ENCODE measurements at places on chromosomes 4 and X.
A peak's percentile ranks its signal among the peaks of the same experiment; 100 is the strongest.

GRCh38 chr4:4427121-4427870, 40.4 kb downstream of the NSG1 start:
- DNase-seq = no peak

- no peak for DNase-seq
These were observed 40.8 kb downstream of the CCNG2 start for GRCh38 chr4:77197831-77198230.

DNA sequence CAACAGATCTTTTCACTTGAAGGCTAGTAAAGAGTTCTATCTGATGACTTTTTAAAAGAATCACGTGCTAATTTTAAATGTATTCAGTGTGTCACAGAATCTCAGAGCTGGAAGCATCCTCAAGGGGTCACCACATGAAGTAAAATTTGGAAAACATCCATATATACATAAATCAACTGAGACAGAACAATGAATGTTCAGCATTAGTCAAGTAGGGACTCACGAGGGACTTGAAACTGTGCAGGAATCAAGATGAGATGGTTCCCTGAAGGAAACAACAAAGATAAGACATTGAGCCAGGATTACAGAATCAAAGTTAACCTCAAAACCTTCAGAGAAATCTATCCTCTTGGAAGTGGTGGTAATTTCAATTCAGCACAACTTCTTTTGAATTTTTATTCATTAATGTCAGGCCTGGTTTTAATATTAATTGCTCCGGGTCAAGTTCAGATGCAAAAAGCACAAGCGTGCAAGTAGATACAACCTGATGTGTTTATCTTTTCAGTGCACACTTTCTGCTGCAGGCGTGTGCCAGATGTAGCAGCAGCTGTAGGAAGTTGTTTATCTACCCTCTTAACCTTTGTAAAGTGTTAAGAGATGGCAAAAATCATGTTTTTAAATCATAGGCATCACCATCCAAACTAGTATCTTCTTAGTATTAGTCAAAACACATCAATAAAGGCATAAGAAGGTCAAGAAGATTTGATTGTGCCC, 87.7 kb upstream of the SRD5A3 start:
- DNase-seq = no peak

DNA sequence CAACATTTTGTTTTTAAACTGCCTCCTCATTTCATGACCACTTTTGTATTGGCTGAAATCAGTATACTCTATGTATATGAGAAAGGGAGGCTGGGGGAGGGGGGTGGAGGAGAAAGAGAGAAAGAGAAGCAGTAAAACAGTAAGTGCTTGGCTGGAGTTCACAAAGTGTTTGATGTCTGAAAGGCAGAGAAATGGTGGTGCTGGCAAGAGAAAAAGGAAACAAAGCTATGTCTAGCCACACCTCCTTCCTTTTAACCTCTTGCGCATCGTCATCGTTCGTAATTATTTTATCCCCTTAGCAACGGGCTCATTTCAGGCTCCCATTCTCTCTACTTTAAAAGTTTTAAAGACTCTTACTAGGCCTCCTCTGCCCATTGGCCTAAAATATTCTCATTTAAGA, 25.6 kb downstream of the RPA4 start:
- DNase-seq = no peak

DNA sequence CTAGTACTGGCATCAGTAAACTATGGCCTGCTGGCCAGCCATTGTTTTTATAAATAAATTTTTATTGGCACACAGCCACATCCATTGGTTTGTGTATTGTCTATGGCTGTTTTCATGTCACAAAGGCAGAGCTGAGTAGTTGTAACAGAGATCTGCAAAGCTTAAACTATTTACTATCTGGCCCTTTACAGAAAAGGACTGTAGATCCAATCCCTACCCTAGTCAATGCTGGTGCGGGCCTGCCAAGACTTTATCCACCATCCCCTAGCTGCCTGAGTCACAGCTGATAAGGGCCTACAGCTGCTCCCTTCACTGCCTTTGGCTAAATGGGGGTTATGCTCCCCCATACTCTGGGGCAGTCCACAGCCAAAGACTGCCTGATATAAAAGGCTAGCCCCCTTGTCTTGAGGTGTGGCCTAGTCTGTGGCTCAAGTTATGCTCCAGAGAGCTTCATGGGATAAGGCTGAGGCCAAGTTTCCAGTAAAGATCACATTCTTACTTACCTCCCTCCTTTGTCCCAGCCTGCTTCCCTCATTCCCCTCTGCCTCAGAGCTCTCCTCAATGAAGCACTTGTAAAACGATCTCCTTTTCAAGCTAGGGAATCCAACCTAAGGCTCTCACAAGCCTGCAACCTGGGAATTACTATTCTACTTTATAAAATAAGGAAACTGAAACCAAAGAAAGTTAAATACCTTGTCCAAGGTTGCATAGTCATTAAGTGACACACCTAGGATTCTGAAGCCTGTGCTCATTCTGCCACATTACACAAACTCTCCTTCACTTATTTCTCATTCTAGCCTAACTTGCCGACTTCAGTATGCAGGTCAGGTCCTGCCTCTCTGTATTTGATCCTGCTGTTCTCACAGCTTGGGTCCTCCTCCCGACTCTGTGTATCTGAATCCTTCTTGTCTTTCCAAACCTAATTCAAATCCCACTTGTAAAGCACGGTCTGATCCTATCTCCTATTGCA, 20.7 kb downstream of the ACE2 start:
- no peak for DNase-seq

DNA sequence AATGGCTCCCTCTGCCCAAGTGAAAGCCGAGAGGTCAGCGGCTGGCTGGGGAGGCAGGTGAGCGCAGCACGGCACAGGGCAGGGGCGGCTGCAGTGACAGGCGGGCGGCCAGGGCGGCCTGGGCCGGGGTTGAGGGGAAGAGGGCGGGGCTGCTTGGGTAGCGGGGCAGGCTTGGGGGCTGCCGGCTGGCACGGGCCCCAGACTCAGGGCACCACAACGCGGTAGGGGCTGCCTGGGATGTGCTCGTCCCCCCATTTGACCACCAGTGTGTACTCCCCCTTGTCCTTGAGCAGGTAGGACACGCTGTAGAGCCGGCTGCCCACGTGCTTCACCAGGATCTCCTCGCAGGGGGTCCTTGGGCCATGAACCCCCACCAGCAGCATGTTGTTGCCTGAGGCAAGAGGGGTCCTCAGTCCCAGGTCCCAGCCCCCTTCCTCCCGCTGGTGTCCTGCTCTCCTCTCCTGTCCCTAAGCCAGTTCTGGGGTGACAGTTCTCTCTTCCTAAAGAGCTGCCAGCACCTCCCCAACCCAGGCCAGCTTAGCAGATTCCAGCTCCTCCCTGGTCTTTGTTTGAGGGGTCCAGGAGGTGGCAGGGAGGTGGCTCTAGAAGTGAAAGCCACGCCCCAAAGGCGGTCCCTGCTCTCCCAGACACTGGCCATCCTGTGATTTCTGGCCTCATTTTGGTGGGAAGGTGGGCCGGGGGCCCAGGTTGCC, 25.6 kb downstream of the FLNA start:
- peak; percentile 18 for DNase-seq

DNA sequence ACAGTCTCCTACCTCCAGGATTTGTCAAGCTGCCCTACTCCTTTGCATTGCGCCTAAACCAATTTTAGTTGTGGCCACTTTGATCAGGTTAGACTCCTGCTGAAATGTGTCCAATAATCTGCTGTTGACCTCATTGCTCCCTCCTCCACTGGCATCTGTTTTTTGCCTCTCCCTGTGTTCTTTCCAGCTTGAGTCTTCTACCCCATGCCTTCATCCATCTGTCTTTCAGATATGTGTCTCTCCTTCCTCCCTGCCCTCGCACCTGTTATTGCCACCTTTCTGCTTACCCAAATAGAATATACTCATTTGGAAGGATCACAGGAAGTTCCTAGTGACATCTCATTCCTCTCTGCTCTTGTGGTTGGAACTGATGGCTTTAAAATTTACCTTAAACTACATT, 366.6 kb upstream of the CLNK start:
- no peak for DNase-seq

GRCh38 chr4:81197864-81198524, 17.0 kb downstream of the PRKG2 start:
- DNase-seq = no peak

DNA sequence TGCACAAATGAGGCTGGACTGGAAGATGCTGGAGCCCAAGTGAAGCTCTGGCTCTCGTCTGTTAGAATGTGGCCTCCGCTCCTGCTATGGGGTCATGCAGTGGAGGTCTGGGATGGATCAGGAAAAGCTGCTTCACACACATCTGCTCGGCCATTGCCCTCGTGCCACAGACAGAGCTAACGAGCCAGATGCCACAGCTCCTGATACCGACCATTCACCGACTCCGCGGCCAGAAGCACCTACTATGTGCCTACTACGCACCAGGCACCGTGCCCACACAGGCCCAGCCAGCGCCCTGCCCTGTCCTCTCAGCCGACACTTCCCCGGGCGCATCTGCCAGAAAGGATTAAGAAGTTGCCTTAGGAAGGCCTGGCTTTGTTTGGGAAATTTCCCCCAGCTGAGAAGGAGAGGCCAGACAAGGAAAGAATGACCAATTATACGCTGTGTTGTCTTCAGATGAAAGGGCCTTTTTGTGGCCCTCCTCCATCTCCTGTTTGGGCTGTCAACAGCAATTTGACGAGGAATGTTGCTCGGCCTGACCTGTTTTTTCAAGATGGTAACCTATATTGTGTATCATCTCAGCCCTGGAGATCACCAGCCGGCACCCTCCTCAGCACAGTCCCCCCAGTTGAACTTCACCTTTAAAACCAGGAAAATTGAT, 34.3 kb downstream of the HMX1 start:
- no peak for DNase-seq

- no peak for DNase-seq
These were observed 9.6 kb upstream of the GRSF1 start for GRCh38 chr4:70849291-70849690.

DNA sequence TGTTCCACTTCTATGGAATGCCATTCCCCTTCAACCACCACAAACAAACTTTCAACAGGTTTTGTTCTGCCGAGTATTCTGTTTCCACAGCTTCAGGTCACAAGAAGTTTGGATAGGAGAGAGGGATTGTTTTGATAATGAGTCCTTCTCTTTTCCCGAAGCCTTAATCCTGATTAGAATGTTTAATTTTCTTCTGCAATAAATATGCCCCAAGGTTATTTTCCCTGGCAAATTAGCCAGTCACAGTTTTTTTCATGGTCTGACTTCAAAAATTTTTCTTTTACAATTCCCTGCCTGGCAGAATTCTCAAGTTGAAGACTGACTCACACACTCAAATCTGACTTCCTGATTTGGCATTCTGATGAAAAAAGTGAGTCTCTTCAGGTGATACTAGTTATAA, 33.1 kb upstream of the EDNRA start:
- no peak for DNase-seq

DNA sequence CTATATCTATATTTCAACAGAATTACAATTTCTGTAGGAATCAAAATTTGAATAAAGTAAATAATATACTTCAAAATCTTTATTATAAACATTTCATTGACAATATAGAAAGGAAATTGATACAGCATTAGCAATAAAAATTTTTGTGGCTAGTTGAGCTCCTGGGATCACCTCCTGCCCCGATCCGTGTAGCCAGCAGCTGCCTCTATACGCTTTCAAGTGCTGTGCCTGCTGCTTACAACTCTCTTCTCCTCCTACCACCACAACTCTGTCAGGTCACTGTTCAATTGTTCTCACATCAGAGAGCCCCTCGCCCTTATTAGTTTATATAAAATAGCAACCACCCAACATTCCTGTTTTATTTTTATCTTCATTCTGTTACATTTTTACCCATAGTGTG, 27.6 kb downstream of the INPP4B start:
- DNase-seq = no peak

GRCh38 chr4:8922481-8922880, 50.8 kb upstream of the HMX1 start:
- DNase-seq = no peak

DNA sequence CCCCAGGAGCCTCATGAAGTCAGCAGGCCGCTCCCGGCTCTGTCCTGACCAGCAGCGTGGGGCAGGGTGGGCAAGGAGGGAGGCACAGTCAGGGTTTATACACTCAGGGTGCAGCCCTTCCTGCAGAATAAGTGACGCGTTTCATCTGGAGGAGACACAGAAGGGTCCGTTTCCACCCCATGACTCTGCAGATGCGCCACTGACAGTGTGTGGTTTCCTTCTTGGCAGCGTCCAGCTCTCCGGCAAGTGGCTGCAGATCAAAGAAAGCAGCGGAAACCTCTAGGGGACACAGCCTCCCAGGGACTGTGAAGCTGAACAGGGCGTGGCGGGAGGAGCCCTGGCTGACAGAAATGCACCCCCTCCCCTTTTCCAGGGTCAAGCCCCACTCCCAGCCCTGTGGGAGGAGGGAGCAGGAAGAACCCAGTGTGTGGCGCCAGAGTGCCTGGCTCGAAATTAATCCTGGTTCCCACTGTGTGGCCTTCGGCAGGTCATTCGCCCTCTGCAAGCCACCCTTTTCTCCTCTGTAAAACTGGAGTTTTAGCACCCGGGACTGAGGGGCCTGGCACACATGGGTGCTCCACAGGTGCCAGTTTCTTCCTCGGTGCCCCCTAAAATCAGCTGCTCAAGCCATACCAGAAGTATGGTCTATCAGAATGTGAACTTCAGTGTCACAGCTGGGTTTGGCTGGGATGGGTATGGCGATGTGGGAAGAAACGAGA, 17.3 kb upstream of the TBC1D14 start:
- DNase-seq = peak; percentile 56

DNA sequence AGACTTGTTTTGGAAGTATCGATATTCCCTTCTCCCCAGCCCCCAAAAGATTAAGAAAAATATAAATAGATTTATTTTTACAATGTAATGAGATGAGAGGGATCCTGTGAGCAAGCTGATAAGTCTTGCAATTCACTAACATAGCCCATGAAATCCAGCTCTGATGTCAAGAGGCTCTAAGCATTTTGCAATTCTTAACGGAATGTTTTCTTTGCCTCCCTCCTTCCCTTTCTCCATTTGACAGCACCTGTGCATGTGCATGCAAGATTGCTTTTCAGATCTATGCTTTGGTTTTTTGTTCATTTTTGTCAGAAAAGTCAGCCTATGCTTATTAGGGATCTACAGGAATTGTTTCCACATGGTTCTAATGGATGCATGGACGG, 169.9 kb downstream of the SLIT2 start:
- no peak for DNase-seq

DNA sequence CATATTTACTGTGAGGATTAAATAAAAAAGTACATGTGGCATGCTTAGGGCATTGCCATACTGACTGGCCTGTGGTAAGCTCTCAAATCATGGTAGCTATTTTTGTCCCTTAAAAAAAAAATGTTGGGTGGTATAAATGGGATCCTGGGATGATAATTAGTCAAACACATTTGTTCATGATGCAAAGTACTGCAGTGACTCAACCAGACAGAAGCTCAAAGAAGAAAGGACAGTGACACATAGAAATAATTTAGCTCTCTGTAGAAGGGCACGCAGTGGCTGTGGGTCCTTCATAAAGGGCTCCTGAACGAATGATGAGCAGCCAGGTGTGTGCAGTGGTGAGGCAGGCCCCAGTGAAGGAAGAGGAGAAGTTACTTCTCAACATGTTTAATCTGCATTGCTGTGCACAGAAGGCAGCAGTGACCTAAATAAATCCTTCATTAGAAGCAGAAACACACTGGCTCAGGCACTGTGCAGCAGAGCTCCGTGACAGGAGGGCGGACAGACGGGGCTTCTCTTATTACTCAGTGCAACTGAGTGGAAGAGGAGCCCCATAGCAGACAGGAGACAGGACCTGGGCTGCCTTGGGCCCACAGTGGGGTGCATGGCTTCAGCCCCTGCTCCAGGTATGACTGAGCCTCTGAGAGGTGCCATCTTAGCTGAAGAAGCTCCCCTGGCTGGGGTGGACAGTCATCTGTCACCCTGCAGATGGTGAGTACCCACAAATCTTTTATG, 20.3 kb downstream of the HS3ST1 start:
- no peak for DNase-seq

GRCh38 chr4:163988865-163989264, 494.4 kb downstream of the TMA16 start:
- DNase-seq = no peak

Measured in CD4-positive, alpha-beta memory T cell (primary cell).